ENCODE measurements at places on chromosomes 2 and 18.
A peak's percentile ranks its signal among the peaks of the same experiment; 100 is the strongest.

- no peak for DNase-seq
These were observed 156.4 kb upstream of the PXDN start for GRCh38 chr2:1900732-1901131.

- peak; percentile 4 for DNase-seq
These were observed 371.6 kb downstream of the RPRM start for GRCh38 chr2:153106802-153107477.

DNA sequence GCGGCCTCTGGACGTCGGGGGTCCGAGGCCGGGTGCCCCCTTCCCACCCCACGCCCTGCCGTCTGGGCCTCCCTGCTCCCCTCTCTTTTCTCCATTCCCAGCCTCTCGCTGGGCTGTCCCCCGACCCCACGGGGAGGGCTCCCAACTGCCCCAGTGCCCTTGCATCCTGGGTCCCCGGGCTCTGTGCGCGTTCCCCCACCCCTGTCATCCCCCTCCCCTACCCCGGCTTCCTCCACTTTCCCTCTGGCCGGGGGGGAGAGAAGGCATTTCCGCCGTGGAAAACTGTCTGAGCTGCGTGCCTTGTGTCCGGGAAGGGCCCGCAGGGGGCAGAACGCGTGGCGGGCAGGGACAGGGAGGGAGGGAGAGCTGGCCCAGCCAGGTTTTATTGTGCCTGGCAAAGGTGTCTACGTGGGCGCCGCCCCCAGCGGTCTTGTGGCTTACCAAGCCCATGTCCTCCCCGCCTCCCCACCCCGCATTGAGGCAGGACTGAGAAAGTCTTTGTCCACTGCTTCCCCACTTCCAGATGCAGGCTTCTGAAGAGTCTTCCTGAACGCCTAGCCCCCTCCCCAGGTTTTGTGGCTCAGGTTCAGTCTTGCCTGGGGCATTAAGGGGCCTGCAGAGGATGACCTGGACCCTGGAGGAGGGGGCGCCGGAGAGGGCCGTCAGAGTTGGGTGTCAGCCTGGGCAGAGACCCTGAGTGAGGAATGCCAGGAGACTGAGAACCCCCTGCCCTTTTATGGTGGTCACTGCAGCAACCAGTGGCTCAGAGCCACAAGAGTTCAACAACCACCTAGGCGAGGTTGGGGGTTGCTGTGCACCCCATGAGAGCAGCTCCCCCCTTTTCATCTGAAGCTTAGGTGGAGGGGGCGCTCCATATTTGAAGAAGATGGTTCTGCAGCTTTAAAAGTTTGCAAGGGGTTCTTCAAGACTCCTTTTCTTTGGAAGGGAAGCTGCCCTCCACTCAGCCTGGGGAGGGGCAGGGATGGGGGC lies 1.3 kb downstream of the ITM2C start:
- DNase-seq = no peak

DNA sequence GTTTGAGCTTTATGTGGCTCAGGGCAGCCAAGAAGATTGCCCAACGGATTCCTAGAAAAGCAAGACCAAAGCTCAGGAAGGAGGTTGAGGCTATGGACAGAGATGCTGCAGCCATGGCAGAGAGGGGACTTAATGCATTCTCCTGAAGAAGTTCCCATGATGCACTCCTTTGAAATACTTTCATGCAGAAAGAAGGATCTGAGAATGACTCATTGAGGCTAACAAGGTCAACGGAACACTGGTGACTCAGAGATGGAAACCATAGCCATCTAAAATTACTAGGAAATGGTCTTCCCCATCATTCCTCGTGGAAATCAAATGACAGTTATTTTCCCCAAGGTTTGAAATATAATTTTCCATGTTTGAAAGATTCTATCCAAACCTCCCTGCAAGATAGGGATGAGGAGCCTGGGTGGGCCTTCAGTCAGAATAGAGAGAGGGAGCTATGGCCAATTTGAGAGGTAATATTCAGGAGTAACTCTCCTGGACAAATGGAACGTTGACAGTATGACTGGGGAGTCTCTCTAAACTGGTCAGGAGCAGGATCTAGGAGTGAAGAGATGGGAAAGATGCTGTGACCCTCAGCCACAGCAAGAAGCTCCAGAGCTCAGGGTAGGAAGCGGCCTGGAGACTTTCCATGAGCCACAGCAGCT lies 63.0 kb downstream of the REEP1 start:
- peak; percentile 50 for DNase-seq

DNA sequence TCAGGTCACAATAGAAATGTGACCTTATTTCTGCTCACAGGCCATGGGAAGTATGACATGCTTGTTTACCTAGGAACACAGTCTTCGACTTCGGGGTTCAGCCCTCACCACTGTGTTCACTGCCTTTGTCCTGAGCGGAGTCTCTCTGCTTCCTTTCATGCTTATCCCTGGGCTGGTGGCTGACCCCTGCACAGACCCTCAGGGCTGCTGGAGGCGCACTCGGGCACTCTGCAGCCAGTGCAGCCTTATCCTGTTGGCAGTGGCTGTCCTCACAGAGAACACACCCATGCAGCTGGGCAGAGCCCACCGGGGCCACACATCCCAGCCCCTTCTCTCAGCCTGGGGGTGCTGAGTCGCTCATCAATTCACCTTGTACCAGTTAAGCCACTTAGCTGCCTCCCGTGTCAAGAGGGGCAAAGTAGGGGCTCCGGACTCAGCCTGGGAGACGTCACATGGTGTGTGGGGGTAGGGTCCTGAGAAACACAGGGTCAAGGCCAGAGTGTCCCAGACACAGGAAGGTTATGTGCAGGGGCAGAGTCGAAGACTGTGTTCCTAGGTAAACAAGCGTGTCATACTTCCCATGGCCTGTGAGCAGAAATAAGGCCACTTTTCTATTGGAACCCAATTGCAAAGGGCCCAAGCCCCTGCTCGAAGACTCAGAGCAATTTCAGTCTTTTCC lies 107.5 kb downstream of the FAM210A start:
- no peak for DNase-seq

- no peak for DNase-seq
These were observed 165.7 kb downstream of the RTP5 start for GRCh38 chr2:242034996-242035814.

DNA sequence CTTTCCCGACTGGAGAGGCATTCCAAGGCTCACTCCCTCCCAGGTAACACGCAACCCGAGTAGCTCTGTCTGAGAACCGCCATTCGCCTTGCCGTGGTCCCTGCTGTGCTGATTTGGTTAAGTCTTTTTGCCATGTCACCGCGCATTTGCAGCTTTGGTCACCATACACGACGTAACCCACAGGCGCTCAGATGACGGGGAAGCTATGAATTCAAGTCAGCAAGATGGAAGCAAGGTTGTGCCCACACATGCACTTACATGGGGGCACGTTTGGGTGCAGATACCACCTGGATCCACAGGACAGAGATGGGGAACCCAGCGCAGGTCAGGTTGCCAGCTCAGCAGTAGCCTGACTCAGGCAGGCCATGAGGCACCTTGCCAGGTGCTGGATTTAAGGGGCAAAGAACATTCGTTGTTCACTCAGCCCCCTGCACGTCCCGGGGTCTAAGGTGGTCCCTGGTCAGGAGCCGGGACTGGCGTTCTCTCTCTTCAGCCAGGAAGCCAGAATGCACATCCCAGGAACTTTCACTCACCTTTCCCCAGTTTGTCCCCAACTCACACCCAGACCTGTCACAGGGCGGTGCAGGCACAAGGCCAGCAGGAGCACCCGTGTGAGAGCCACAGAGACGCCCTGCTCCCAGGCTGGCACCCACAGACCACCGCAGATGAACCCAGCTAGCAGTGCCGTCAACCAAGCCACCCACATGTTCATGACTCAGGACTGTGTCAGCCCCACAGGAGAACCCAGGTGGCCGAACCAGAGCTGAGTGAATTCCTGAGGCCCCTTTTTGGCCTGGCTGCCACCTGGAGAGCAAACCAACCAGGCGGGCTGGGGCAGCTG lies 19.9 kb downstream of the SNED1 start:
- no peak for DNase-seq

DNA sequence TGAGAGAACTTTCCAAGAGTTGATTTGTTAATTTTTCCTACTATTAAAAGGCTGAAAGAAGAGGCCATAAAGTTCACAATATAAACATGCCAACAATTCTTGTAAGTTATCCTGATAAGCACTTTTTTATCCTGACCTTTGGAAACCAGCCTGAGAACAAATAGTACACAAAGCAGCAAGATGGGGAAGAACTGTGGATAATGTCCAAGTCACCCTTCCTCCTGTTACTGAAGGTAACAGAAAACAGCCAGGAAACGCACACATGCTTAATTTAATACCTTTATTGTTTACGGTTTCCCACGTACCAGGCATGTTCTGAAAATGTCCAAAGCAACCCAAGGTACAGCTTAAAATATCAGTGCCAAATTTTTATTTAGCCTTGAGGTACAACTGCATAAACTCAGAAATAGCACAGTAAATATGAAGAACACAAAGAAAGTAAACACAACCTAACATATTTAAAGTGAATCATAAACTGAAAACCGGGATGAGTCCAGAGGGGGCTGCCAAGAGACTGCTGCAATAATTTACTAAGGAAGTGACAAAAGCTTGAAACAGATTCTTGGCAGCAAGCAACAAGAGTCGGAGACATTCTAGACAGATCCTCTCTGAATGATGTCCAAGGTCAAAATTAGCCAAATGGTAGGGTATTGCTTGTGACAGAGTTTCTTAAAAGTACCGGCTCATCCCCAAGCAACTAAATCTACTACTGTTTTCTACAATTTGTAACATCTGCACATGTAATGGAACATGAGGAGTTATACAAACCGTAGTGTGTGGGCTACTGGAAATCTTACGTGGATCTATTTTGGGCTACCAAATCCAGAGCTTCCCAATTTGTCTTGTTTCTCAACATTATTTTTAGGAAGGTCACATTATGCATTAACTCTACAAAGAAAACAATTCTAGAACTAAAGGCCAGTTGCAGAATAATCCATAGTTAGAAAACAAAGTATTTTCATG lies 93.2 kb downstream of the CABYR start:
- no peak for DNase-seq

GRCh38 chr2:109129921-109130722 lies 1.1 kb downstream of the SH3RF3 start:
- peak; percentile 43 for DNase-seq

DNA sequence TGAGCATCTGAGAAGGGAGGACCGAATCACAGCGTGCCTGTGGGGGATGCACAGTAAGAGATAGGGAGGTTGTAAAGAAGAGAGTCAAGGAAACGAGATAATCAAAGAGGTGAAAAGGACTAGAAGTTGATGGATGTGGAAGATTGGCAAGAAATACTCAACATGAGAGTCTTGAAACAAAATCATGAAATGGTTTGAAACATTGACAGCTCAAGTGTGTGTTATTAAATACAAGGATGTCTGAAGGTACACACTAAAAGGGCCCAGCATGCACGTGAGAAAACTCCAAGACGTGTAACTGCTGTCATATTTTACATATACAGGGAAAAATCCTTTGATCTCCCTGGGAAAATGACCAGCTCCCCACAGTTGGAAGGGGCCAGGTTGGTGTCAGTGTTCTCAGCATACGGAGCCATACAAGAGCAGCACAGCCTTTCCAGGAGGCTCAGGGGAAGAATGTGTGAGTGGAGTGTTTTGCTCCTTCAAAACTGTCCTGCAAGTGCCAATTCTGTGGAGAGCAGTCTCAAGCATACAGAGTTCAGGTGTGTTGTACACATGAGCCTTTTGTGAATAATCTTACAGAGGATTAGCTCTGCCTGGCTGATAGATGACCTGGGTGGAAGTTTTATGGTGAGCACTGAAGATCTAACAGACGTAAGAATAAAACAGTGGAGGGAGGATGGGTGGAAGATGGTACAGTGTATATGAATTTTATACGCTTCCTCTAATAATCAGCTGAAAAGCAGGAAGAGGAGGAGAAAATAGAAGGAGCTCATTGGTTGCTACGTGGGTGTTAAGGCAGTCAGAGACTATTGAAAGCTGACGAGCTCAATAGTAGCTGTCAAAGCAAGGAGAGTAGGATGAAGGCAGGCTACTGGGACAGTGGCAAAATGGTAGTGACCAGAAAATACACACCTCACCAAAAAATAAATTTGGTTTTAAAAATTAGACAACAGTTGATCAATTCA lies 126.8 kb downstream of the ATP9B start:
- no peak for DNase-seq

DNA sequence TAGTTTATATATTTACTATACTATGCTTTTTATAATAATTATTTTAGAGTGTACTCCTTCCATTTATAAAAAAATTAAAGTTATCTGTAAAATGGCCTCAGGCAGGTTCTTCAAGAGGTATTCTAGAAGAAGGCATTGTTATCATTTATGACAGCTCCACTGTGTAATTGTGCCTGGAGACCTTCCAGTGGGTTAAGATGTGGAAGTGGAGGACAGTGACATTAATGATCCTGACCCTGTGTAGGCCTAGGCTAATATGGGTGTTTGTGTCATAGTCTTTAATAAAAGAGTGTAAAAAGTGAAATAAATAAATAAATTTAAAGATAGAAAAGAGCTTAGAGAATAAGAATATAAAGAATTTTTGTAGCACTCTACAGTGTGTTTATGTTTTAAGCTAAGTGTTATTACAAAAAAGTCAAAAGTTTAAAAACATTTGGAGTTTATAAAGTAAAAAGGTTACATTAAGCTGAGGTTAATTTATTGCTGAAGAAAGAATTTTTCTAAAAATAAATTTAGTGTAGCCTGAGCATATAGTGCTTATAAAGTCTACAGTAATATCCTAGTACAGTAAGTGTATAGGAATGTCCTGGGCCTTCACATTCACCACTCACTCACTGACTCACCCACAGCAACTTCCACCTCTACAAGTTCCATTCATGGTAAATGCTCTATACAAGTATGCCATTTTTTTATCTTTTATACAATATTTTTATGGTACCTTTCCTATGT lies 190.0 kb upstream of the SESTD1 start:
- DNase-seq = no peak

DNA sequence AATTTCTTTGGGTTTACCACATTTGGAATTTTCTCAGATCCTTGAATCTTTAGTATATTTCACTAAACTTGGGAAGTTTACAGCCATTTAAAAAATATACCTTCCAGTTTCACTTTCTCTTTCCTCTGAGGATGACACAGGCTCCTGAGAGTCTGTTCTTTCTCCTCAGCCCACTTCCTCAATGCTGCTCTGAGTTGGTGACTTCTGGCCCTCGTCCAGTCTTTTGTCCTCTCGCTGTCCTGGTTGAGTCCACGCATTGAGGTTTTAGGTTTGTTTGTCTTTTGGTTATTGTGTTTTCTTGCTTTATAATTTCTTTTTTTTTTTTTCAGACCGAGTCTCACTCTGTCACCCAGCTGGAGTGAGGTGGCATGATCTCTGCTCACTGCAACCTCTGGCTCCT lies 40.7 kb upstream of the GALR1 start:
- DNase-seq = peak; percentile 71

DNA sequence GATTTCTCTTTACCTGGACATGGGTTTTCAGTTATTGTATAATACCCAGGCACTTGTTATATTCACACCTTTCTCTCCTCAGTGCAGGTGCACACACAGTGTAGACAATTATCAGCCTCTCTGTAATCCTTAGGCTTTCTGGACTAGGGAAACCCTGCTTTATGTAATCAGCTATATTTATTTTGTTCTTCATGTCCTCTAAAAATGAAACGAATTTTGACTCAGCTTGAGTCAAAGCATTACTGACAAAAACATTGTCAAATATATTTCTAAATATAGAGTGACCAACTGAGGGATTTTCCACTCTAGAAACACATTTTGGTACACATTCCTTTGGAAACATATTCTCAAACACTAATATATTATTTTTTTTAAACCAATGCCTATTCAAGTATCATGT lies 144.8 kb upstream of the GULP1 start:
- no peak for DNase-seq

GRCh38 chr2:135093670-135094330 lies 41.7 kb downstream of the RAB3GAP1 start:
- no peak for DNase-seq
